ENCODE measurements at places on chromosomes 3 and 15.

GRCh38 chr3:67461667-67462142, 192.7 kb downstream of the SUCLG2 start:
- DNase-seq = no peak
- no peak overlapping the region for H3K27ac ChIP-seq
- H3K4me1 ChIP-seq = no peaks in the 10 kb centered on the region
- no peak overlapping the region for H3K4me3 ChIP-seq
- no peaks in the 10 kb centered on the region for H3K36me3 ChIP-seq

DNA sequence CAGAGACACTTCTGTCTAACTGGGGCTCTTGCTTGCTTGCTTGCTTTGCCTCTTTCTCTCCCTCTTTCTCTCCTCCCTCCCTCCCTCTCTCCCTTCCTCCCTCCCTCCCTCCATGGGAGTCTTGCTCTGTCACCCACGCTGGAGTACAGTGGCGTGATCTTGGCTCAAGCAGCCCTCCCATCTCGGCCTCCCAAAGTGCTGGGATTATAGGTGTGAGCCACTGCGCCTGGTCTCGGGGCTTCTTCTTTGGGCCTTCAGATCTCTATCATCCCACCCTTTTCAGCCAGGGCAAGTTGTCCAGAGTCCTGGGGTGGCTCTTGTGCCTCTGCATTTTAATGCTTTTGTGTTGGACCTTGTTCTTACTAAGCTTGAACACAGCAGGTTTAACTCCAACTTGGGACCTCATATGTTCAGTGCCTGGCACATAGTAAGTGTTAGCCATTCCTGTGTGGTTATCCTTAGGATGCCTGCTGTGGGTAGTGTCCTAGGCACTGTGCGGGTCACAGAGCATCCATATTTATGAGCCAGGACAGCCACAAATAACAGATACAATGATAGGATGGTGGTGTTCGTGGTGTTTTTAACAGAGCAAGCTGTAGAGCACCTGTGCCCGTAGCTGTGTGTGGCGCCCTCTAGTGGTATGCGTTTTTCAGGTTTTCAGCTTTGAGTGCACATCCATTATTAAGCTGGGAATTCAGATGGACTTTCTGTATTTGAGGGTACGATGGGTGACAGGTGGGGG, 75.1 kb downstream of the CCK start:
- H3K27ac ChIP-seq = no peak overlapping the region
- no peaks in the 10 kb centered on the region for H3K27me3 ChIP-seq
- H3K4me1 ChIP-seq = no peaks in the 10 kb centered on the region
- H3K36me3 ChIP-seq = peaks cover 47% of the 10 kb centered on the region
- no peak for DNase-seq
- no peak overlapping the region for H3K4me3 ChIP-seq

DNA sequence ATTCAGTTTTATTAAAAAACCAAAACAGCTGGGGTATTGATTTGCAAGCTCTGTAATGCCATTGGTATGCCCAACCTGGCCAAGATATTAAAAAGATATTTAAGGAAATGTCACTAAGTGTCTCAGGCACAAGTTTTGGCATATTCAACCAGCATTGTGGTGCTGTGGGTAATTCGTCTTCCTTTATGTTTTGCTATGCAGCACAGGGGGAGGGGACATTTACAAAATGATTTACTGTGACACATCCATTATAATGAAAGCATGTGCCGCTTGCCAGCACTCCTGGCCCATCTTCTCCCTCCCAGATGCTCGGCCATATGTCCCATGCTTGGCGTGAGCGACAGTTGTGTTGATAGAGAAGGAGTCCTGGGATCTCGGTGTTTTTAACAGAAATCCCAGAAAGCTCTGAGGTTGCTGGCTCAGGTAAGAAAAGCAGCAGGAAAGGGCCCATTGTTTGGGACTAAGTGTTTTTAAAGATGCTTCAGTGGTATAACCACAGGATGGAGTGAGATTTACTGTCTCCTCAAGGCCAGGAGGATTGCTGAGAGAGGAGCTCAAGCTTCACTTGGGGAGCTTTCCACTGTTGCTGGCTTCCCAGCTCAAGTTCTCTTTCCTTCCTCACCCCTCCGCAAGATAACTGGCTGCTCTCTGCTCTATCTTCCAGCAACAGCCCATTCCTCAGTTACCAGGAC, 158.2 kb upstream of the TSC22D2 start:
- no peak for DNase-seq
- no peak overlapping the region for H3K4me3 ChIP-seq
- no peaks in the 10 kb centered on the region for H3K27me3 ChIP-seq
- H3K27ac ChIP-seq = no peak overlapping the region

DNA sequence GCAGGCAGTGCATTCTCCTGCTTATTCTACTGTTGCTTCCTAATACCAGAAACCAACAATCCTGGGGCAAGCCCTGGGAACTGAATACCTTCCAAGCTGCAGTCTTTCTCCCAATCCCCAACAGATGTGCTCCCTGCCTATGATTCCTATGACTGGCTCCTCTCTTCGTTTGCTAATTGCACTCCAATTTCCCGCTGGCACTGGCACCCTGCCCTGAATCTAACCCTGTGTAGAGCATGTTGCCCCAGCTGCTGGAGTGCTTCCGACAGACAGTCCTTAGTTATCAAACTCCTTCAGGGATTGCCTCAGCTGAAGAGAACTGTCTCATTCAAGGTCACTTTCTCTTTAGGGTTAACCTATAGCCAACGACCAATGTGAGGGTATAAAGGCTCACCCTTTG, 214.1 kb downstream of the NECTIN3 start:
- H3K27ac ChIP-seq = no peak overlapping the region
- H3K4me3 ChIP-seq = no peak overlapping the region
- no peak for DNase-seq
- H3K27me3 ChIP-seq = no peaks in the 10 kb centered on the region
- H3K4me1 ChIP-seq = no peaks in the 10 kb centered on the region

DNA sequence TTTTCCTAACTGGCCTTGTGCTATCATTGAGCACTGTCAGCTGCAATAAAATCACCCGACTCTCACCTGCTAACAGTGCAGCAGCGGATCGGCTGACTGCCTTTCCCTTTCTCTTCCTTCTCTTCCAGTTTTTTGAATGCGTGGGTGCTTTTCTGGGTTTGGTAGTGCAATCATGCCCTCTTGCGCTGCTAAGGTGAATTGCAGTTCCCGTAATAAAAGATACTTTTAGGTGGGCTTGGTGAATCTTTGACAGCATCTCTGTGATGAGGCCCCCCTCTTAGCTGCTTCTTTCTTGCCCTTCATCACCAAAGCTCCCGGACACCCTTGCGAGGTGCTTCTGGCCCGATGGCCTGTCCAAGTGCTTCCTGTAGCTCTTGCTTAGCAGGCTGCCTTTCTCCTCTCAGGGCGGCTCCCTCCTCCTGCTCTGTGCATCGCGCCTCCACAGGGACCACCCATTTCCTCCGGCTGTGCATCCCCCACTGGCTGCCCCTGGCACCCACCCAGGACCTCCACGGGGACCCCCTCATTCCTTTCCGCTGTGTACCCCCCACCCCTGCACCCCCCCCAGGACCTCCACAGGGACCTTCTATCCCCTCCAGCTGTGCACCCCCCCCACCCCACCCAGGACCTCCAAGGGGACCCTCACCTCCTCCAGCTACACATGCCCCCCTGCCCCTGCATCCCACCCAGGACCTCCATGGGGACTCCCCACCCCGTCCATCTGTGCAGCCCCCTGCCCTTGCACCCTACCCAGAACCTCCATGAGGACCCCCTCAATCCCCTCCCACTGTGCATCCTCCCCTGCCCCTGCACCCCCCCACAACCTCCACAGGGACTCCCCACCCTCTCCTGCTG, 50.8 kb upstream of the RPL32 start:
- no peak for DNase-seq
- peaks cover 3% of the 10 kb centered on the region for H3K4me1 ChIP-seq
- H3K36me3 ChIP-seq = no peaks in the 10 kb centered on the region
- H3K4me3 ChIP-seq = no peak overlapping the region

DNA sequence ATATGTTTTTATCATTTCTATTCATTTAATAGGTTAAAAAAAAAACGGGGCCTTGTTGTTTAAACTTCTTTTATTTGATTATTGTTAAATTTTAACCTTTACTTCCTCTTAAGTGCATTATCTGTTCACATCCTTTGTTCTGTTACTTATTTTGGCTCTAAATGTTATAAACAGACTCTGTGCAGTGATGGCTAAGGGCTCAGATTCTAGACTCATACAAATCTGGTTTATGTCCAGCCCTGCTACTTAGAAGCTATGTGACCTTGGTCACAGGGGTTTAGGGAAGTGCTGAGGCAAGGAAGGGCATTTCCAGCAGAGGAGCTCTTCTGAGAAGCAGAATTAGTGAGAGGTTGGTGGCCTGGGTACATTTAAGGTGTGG, 55.3 kb upstream of the VILL start:
- H3K36me3 ChIP-seq = no peaks in the 10 kb centered on the region
- peak overlapping the region; percentile 71 for H3K27ac ChIP-seq
- H3K4me1 ChIP-seq = peaks cover 38% of the 10 kb centered on the region
- DNase-seq = no peak
- no peaks in the 10 kb centered on the region for H3K27me3 ChIP-seq

DNA sequence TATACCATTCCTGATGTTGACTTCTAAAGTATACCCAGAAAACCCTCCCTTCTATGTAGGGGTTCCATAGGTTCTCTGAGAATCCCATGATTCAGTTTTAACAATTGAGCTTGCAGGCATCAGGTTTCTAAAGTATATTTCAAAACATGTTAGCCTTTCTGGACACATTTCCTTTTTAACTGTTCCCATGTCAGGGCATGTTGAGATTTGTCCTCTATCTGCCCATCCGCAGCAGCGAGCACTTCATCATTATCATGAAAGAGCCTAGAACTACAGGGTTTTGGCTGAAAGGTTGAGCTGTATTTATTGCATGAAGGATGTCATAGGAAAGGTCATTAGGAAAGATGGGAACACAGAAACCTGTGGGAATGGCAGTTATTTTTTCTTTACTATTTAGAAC, 201.1 kb upstream of the BHLHE40 start:
- no peaks in the 10 kb centered on the region for H3K27me3 ChIP-seq
- H3K36me3 ChIP-seq = peaks cover 23% of the 10 kb centered on the region

DNA sequence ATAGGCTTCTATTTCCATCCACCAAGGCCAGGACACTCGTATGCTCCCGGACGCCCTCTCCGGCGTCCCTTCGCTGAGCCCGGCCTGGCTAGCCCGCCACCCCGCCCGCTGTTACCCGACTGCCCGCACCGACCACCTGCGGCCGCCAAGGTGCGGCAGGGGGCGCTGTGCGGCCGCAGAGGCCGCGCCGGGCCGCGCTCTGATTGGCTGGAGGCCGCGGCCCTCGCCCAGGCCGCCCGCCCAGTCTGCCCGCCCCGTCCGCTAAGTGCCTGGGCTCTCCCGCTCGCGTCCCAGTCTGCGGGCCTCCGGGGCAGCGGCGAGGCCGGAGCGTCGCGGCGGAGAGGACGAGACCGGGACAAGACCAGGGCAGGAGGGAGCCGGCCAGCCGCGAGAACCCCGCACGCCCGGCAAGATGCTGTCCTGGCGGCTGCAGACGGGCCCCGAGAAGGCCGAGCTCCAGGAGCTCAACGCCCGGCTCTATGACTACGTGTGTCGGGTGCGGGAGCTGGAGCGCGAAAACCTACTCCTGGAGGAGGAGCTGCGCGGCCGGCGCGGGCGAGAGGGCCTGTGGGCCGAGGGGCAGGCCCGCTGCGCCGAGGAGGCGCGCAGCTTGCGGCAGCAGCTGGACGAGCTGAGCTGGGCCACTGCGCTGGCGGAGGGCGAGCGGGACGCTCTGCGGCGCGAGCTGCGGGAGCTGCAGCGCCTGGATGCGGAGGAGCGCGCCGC, at the start of gene SYNM:
TSS of gene SYNM (plus strand) at position 293 of the 726 bp plus-strand sequence. CDS start at position 413, 120 bp downstream.
- H3K27me3 ChIP-seq = peaks cover 46% of the 10 kb centered on the region
- DNase-seq = peak; percentile 83
- peak within 1 kb of the TSS; percentile 30 for H3K27ac ChIP-seq

GRCh38 chr15:82894971-82895520, 57.5 kb downstream of the HOMER2 start:
- no peaks in the 10 kb centered on the region for H3K27me3 ChIP-seq
- no peaks in the 10 kb centered on the region for H3K36me3 ChIP-seq
- H3K4me3 ChIP-seq = no peak overlapping the region
- no peak overlapping the region for H3K27ac ChIP-seq

DNA sequence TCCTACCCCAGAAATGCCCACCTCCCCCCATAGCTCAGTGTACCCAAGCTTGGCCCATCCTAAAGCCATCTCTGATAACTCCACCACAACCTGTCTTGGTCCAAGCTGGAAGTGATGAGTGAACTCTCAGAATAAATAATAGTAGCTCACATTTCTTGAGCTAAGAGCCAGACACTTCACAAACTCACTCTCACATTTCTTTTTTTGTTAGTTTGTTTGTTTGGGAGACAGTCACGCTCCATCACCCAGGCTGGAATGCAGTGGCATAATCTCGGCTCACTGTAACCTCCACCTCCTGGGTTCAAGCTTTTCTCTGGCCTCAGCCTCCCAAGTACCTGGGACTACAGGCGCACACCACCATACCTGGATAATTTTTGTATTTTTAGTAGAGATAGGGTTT, 46.2 kb downstream of the LIPC start:
- no peak overlapping the region for H3K4me3 ChIP-seq
- no peak for DNase-seq
- H3K36me3 ChIP-seq = no peaks in the 10 kb centered on the region

DNA sequence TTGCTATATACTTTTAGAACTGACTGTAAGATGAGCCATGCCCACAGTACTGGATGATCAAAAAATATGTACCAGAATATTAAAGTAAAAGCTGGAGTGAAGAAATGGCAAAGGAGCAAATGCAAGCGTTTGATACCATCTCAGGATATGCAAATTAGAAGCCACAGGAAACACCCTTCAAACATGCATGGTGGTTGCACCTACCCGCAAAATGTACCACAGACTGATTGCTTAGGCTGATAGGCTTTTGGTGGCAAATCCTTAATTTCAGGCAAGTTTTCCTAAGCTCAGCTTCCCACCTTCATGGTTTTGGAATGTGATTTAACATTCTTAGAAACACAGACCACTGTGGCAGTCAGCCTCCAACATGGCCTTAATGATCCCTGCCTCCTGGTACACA, 149.0 kb downstream of the PDZRN3 start:
- no peak for DNase-seq
- H3K36me3 ChIP-seq = no peaks in the 10 kb centered on the region
- H3K4me3 ChIP-seq = no peak overlapping the region
- no peaks in the 10 kb centered on the region for H3K27me3 ChIP-seq
- no peaks in the 10 kb centered on the region for H3K4me1 ChIP-seq

DNA sequence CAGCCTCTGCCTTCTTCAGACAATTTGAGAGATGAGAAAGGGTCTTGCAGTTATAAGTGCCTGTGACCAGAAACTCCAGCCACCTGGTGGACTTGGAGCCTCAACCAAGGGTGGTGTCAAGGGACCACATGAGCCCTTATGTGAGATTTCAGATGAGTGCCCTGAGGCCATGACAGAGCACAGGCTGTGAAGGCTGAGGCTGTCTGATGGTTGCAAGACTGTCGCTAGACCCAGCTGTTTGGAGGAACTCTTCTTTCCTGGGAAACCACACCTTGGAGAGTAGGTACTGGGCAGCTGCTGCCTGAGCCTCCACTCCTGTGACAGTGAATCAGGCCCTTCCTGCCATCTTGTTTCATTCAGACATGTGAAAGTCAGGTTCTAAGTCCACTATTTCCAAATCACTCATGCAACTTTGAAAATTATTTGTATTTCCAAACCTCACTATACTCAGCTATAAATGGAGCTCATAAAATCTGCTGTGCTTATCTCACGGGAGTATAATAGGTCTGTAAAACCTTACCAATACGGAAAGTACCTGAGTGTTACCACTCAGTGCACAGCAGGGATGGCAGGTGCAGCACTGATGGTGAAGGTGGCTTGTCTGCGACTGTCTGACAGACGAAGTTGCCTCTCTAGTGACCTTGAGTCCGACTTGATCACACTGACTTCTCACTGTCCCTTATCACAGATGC, 99.4 kb downstream of the RPL39L start:
- DNase-seq = no peak
- no peaks in the 10 kb centered on the region for H3K27me3 ChIP-seq
- H3K4me1 ChIP-seq = peaks cover 44% of the 10 kb centered on the region
